Fibroblast of the conjunctiva (primary cell): ENCODE measurements at places on chromosomes 7 and 10.

DNA sequence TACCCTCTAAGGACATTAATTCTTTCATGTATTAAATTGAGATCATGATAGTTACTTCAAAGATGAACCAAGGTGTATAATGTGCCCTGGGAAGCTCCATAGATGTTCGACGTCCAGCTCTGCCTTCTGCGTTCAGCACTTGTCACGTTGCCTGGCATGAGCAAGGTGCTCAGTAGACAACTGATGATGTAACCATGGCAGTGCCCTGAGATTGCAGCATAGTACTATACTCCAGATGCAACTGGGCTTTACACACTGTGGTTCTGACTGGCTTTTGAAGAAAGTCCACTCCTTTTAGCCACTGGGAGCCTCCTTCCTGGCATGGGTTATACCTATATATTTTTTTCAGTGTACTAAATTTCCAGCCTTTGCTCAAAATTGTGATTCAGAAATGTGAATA, 355.8 kb upstream of the SORCS1 start:
- DNase-seq = no peak

- no peak for DNase-seq
These were observed 70.5 kb upstream of the COL13A1 start for GRCh38 chr10:69731184-69731583.

DNA sequence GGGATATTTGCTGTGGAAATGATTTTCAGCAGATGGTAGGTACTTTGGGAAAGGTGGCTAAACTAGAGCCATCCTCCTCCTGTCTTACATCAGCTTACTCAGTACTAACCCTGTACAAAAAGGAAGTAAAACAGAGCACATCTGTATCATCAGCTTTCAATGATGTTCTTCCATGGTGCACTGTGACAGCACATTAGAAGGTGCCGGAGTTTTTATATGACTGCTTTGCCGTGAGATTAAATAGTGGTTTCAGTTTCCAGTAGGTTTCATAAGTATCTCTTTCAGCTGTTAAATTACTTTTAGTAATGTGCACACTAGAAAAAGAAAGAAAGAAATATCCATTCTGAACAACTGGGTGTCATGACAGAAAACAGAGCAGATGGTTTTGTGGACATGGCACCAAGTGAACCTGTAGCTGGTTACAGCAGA, 86.5 kb downstream of the ARID5B start:
- no peak for DNase-seq

- DNase-seq = no peak
These were observed 62.0 kb upstream of the RNF32 start for GRCh38 chr7:156578578-156578940.

- DNase-seq = no peak
These were observed 75.3 kb downstream of the ZNF503 start for GRCh38 chr10:75326306-75326705.

DNA sequence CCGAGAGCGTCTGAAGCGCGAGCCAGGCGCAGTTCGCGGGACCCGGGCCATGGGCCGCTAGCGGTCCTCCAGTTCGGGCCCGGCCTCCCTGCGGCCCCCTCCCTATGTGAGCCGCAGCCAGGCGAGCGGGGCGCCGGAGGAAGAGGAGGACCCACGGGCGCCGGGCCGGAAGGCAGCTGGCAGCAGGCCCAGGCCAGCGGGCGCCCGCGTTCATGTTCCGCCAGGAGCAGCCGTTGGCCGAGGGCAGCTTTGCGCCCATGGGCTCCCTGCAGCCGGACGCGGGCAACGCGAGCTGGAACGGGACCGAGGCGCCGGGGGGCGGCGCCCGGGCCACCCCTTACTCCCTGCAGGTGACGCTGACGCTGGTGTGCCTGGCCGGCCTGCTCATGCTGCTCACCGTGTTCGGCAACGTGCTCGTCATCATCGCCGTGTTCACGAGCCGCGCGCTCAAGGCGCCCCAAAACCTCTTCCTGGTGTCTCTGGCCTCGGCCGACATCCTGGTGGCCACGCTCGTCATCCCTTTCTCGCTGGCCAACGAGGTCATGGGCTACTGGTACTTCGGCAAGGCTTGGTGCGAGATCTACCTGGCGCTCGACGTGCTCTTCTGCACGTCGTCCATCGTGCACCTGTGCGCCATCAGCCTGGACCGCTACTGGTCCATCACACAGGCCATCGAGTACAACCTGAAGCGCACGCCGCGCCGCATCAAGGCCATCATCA, 1.1 kb downstream of the ADRA2A start:
- no peak for DNase-seq

DNA sequence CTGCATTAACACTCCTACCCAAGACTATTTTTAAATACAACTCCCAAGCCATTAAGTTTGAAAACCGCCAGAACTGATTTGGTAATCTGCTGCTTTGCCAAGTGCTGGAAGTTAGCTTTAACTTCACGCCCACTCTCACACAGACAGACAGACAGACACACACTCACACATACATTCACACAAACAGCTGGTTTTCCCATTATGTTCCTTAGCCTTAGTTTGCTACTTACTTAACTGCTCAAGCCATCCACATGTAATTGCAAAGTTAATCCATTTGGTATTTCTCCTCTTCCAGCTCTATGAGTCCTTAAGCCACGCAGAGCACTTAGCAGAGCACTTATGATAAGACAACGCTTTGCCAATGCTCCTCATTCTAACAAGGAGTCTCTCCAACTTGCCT, 8.3 kb downstream of the COBL start:
- DNase-seq = no peak

GRCh38 chr10:114306116-114306973, 67.3 kb downstream of the VWA2 start:
- peak; percentile 17 for DNase-seq

DNA sequence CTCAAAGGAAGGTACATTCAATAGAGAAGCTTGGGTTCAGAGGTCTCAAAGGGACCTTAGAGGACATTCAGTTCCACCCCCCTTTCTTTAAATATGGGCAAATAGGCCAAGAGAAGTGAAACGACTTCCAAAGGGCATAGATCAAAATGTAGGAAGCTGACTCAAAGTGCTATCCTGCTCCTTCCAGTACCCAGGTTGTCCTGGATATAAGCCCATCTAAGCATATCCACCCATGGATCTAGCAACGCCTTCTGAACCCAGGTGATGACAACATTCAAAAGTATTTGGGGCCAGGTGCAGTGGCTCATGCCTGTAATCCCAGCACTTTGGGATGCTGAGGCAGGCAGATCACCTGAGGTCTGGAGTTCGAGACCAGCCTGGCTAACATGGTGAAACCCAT, 5.3 kb downstream of the ATXN7L1 start:
- DNase-seq = no peak

GRCh38 chr10:51699145-51699474, 285 bp downstream of the CSTF2T start:
- no peak for DNase-seq

GRCh38 chr10:5942001-5942400, 35.3 kb downstream of the IL15RA start:
- no peak for DNase-seq

DNA sequence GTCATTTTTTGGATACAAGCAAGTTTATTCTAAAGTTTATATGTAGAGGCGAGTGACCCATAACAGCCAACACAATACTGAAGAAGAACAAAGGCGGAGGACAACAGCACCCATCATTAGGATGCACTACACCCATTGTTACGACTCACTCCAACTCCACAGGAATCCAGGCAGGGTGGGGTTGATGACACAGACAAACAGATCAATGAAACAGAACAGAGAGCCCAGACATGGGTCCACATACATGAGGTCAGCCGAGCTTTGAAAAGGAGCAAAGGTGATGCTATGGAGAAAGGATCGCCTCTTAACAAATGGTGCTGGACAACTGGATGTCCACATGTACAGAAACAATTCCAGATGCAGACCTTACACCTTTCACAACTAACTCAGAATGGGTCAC, 426.4 kb downstream of the PTPRN2 start:
- DNase-seq = no peak

DNA sequence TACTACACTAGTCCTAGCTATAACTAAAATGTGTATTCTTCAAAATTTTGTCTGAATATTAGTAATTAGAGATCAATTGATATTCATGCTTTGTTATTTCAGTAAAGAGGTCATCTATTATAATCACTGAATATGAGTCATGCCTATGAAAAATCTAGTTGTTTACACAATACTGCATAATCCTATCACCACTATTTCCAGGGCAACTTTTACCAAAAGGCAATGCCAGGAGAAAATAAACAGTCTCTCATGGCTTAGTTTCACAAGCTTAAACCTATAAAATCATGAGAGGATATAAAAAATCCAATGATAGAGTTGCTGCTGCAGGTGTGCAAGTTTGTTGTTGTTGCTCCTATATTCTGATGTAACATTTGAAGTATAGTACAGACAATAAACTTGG, 149.9 kb upstream of the COL1A2 start:
- no peak for DNase-seq

DNA sequence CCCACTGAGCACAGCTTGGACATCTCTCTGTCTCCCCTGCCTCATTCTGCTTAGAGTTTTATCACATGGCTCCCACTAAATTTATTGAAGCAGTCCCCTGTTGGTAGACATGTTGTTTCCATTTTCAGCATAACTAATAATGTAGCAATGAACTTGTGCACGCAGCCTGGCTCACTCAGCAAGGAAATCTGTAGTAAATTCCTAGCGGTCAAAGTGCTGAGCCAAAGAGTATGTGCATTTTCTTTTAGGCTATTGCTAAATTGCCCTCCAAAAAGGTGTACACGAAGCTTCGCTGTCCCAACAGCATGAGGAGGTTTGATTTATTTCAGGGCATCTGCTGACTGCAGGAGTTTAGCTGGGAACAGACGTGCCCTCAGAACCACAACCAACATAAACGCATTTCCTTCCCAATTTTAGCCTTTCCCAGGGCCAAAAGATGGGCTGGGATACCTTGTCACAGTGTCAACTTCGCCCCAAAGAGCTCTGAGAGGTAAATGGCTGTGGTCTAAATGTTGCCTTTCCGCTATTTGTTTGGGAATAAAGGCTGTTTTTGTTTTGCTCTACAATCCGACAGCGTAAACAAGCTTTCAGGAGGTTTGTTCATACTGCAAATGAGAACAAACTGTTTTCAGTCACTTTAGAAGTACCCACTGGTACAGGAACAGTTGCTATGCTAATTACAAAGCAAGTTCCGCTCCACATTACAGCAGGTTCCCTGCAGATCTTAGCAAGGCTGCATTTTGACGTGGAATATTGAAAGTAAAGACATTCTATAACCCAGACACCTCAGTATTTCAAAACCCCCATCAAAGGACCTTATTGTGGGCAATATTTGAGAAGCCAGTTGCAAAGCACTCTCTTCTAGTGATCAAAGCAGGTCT, 16.8 kb downstream of the VSIR start:
- DNase-seq = no peak

GRCh38 chr10:3708852-3709251, 76.2 kb downstream of the KLF6 start:
- no peak for DNase-seq

DNA sequence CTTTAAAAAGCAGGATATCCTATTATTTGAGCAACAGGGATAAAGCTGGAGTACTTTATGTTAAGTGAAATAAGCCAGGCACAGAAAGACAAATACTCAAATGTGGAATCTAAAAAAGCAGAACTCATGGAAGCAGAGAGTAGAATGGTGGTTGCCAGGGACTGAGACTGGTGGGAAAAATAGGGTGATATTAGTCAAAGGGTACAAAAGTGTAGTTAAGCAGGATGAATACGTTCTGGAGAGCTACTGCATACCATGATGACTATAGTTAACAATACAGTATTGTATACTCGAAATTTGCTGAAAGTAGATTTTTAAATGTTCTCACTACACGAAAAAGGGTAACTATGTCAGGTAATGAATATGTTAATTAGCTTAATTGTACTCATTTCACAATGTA, 125.5 kb upstream of the VSTM2A start:
- DNase-seq = no peak

- no peak for DNase-seq
These were observed 9.3 kb downstream of the SMO start for GRCh38 chr7:129197771-129198170.

DNA sequence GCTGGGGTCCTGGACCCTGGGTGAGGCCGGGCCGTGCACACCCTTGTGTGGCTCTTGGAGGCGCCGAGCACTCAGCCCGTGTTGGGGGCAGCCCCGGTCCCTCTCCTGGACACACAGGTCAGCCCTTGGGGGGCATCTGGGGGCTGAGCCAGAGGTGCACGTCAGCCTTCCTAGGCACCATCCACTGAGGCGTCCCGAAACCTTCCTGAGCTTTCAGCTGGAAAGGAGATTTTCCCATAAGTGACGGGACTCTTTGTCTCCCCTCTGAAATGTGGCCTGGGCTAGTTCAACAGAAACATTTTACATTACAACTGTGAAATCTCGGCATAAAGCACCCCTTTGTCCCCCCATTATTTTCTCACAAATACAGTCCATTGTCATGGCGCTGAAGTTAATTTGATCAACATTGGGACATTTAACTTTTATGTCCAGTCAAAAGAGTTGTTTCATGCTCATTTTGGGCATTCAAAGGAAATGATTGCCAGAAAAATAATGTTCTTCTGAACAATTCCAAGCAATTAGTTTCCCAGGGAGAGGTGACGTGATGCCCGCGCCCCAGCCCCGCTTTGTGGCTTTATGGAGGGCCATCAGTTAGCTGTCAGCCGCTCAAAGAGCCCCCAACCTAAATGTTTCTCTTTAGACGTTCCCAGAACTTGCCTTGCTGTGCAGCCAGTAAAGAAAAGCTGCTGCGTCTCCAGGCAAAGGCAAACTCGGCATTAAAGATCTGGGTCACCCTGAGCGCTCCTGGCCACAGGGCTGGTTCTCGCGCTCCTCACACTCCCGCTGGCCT, 70.8 kb downstream of the NKX6-2 start:
- no peak for DNase-seq

GRCh38 chr10:65550761-65551160, 1375.1 kb upstream of the LRRTM3 start:
- no peak for DNase-seq

GRCh38 chr7:83077328-83077727, 85.4 kb downstream of the PCLO start:
- peak; percentile 6 for DNase-seq

GRCh38 chr7:1965579-1966294, 267.0 kb downstream of the MAD1L1 start:
- no peak for DNase-seq

DNA sequence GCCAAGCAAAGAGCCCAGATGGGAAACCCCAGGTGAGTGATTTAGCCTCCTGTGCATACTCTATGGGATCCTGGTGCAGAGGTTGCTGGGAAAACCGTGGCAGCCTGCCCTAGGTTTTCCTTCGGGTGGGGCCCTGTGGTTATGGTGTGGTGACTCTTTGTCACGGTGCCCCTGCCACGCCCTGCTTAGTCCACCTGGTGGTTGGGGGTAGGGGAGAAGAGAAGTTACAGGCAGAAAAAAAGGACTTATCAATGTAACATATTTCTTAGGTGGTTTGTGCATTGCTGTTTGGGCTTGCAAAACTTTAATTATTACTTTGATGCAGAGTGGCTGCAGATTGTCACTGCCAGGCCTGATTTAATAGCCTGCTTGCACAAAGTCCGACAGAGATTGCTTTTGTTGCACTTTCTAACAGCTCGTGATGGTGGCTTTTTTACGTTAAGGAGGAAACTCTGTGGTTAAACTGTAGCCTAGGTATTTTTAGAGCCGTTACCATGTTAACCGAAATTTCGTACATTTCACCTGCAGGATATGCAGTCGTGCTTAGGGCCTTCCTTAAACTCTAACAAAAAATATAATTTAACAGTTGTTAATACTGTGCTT, 197.4 kb downstream of the RNLS start:
- no peak for DNase-seq

GRCh38 chr7:149716932-149717307, 56.5 kb downstream of the ZNF467 start:
- DNase-seq = no peak

GRCh38 chr10:12675186-12675585, 325.8 kb downstream of the CAMK1D start:
- no peak for DNase-seq
